ENCODE measurements at places on chromosomes 2 and 18. TPM values are rescaled to one million over a fixed set of nuclear protein-coding genes. Genes with fewer than 3 reads are reported as not detected.

DNA sequence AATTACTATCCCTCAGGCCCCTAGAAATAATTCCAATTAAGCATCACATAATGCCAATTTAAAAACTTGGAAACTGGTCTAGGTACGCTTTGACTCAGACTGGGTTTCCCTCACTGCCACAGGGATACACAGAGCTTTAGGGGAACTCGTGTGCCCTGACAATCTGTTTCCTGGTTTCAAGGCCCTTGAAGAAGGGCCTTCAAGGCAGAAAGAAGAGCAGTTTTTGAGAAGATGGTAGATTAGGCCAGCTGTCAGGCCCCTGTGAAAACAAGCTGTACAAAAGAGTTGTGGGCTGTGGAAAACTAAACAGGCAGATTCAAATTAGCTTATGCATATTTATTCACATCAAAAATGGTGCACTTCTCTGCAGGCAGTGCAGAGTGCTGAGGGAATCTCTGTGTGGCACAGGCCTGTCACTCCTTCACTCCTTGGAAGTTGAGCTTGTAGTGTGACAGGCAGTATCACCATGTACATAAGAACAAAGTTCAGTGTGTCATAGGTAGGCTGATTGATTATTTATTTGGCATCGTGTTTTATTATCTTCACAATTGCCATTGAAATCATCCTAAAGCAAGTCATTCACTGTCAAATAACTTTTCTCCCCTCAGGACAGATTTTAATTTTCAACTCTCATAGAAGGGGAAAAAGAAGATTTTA lies 614.4 kb upstream of the GYPC start:
- no peak for DNase-seq

DNA sequence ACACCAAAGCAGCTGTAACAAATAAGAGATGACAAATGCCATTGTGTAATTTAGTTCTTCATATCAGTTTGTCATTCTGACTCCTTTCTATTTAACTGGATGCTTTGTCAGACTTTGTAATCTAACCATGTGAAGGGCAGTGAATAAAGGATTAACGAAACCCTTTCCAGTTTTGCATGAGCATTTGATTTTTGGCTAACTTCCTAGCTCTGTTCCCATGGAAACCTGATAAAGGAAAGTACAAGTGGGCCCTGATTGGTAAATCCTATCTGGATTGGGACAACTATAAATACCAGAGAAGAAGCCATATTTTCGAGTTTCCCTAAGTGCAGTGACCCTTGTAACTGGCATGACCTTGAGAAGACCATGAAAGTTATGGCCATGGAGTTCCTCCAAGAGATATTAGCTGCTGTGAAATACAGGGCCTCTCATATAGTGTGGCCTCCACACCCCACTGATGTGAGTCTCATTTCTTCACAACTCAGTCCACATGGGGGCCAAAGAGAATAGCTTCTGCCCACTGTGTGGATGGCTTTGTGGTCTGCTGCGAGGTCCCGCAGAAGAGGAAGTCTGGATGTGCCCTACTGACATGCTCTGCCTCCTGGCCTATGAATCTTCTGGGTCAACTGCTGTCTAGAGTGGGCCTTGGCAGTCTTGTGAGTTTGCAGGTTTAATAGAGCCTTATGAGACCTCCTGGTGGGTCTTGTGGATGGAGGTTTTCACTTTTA lies 38.2 kb upstream of the CYP1B1 start:
- DNase-seq, result no peak

GRCh38 chr18:42707080-42707479 lies 408.4 kb downstream of the RIT2 start:
- DNase-seq, result no peak

GRCh38 chr18:805008-805754 lies 6.9 kb downstream of the YES1 start:
- no peak for DNase-seq

SF3B1 gene
- polyA plus RNA-seq, result 250 TPM

DNAH6 gene
- polyA plus RNA-seq, result 0.04 TPM

PTPRM gene
- 80.2 TPM for polyA plus RNA-seq

DNA sequence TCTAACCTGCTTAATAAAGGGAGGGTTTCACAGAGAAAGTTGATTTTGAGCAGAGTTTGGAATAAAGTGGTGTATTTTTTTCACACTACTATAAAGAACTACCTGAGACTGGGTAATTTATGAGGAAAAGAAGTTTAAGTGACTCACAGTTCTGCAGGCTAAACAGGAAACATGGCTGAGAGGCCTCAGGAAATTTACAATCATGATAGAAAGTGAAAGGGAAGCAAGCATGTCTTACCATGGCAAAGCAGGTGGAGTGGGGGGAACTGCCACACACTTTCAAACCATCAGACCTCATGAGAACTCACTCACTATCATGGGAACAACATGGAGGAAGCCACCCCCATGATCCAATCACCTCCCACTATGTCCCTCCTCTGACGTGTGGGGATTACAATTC lies 546.7 kb downstream of the EPHA4 start:
- no peak for DNase-seq

GRCh38 chr18:78305789-78306188 lies 673.8 kb upstream of the SALL3 start:
- no peak for DNase-seq

GRCh38 chr18:61556316-61556715 lies 223.1 kb downstream of the CDH20 start:
- no peak for DNase-seq

- DNase-seq, result no peak
These were observed 108.9 kb upstream of the CDC42EP3 start for GRCh38 chr2:37780387-37780676.

GRCh38 chr18:31554776-31555175 lies 36.9 kb upstream of the TTR start:
- DNase-seq, result no peak

WNT10A gene
- 0.23 TPM for polyA plus RNA-seq

DNA sequence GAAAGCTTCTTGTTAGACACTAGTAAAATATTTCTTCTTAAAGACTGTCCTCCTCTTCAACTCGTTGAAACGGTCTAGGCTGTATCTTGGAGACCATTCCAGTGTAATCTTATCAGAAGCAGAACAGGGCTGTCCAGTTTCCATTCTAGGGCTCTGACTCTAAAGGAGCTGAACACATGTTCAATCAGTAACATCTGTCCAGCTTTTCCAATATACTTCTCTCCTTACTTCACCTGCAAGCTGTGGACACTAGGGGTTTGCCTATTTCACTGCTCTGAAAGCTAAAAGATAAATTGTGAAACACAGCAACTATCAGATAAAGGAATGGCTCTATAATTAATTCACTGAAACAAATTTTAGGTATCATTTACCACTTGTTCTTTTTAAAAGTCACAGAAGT lies 73.8 kb downstream of the ZNF385B start:
- no peak for DNase-seq

GRCh38 chr2:98459496-98460175 lies 15.0 kb downstream of the INPP4A start:
- DNase-seq, result no peak

All from hindlimb muscle (tissue), 1 donor.